ENCODE measurements at places on chromosomes 11 and 22.

DNA sequence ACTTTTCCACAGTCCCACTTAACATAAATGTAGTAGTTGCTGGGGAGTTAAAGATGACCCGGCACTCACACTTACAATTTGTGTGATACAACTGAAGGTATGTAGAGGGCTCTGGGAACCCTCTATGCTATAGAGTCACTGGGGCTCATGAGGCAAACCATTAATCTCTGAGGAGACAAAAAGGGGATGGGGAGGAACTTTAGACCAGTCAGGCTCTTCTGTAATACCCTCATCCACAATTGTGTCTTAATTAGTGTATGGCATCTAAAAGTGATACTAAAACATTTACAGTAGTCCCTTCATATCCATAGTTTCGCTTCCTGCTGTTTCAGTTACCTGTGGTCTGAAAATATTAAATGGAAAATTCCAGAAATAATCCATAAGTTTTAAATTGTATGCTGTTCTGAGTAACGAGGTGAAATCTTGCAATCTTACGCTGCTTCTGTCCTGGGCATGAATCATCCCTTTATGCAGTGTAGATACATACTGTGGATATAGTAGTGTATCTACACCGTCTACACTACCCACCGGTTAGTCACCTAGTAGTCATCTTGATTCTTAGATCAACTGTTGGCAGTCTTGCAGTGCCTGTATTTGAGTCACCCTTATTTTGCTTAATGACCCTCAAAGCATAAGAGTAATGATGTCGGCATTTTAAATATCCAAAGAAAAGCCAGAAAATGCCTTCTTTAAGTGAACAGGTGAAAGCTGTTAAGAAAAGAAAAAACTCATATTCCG lies 12.2 kb downstream of the CBL start:
- DNase-seq: no peak

DNA sequence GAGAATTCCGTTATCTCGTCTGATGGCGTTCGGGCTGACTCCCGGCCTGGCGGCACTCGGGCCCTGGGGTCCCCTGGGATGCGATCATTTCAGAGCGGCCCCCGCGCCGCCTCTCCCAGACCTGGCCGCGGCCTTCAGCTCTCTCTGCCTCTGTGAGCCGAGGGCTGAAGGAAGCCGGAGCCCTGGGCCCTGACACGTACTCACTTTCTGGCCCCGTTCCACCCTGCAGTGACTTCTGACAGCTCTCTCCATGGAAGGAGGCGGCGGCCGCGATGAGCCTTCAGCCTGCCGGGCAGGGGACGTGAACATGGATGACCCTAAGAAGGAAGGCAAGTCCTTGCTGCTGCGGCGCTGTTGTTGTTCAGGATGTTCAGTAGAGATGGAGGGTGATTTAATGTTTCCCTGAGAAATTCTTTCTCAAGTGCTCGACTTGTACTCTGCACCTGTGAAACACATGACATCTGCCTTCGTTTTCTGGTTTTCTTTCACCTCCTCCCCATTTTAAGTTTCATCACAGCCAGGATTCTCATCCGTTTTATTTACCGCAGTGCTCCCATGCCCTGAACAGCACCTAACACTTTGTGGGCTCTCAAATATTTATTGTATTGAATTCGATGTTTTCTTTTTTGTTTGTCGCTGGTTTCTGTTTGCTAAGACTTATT lies 612 bp downstream of the GTSE1 start:
- DNase-seq: no peak

DNA sequence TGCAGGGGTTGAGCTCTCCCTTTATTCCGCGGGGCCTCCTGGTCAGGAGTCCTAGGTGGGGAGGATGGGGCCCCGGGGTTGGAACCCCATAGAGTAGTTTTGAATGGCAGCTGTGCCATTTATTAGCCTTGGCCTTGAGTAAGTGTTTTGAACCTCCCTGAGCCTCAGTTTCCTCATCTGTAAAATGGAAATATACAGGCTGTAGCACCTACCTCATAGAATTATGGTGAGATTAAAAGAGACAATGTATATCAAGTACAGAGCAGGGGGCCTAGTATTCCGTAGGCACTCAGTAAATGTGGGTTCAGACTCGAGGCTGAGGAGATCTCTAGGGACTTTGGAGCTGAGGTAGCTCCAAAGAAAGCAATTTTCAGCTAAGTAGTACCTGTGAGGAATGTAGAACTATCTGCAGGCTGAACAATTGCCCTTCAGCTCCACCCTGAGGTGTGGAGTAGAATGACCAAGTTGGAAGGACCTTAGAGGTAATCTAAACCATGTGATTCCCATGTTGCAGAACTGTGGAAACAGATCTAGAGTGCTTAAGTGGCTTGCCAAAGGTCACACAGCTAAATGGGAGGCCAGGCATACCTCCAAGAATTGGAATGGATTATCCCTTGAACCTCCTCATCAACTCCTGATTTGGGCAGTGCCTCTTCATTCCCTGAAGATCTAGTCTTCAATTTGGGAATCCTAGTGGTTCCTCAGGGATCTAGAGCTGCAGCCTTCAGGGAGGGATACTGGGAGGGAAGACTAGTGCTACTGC lies 682 bp downstream of the PGAP2 start:
- DNase-seq: no peak

- DNase-seq: no peak
Observed at GRCh38 chr22:20580611-20581502, 73.4 kb downstream of the MED15 start.

DNA sequence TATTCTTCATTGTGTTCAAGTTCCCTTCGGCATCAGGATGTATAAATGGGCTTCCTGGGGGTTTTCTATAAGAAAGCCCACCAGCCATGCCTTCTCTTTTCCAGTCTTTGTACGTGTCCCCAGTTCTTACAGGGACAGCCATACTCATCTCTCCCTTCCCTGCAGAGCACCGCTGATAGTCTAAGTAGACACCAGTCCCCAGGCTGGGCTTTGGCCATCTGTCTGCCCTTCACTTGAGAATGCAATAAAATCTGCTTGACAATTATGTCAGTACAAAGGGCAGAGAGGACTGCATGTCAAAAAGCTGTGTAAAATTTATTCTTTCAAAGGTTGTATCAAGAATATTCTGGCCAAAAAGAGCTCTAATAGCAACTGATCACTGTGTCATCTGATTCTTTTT lies 27.3 kb downstream of the NTM start:
- no peak for DNase-seq

DNA sequence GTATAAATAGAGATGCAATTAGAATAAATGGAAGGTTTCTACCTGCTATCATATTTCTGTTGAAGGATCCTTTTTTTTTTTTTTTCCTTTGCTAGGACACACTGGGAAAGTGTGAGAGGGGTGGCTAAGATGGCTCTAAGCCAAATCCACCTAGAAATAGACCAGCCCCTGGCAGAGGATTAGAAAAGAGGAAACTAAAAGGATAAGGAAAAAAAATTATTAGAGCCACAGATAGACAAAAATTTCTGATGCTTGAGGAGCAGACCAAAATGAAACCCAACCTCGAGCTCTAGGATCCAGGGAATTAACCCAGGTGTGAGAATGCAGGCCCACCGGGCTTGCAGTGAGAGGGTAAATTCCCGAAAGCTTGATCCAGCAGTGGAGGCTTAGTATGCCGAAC lies 262.3 kb downstream of the CADM1 start:
- no peak for DNase-seq

- DNase-seq: no peak
Observed at GRCh38 chr11:126700768-126701519, 299.6 kb downstream of the KIRREL3 start.

DNA sequence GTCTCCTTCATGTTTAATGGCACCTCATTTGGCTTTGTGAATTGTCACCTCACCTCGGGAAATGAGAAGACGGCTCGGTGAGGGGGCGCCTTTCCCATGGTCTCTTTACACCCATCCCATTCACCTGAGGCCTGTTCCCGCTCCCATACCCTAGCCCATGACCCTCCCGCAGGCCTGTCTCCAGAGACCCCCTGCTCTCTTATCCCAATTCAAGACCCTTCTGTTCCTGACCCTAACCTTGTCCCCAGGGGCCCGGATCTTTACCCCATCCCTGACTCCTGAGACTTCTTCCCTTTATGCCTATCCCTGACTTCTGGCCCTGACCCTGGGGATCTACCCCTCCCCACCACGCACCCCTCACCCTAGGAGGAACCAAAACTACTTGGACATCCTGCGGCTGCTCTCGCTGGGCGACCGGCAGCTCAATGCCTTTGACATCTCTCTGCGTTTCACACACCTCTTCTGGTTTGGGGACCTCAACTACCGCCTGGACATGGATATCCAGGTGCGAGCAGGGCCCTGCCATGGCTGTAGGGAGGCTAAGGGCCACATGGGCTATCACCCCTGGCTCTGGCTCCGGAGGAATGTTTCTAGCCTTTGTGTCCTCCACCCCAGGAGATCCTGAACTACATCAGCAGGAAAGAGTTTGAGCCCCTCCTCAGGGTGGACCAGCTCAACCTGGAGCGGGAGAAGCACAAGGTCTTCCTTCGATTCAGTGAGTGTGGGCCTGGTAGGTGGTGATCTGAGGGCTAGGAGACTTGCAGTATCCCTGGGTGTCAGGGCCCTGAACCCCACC lies 7.9 kb downstream of the INPPL1 start:
- no peak for DNase-seq

- no peak for DNase-seq
Observed at GRCh38 chr11:2300290-2300935, 1.3 kb downstream of the C11orf21 start.

GRCh38 chr22:34879001-34879400 lies 187.0 kb upstream of the ISX start:
- no peak for DNase-seq

- no peak for DNase-seq
Observed at GRCh38 chr22:47022475-47022874, 260.0 kb downstream of the TBC1D22A start.

Data from stimulated activated CD8-positive, alpha-beta memory T cell treated with anti-CD3 and anti-CD28 coated beads, Interleukin-4, amount 100 ng/mL, for 1 hour (primary cell).